ENCODE measurements at places on chromosomes 2 and 18. TPM values are rescaled to one million over a fixed set of nuclear protein-coding genes. Genes with fewer than 3 reads are reported as not detected.

- no peak overlapping the region for H3K4me3 ChIP-seq
- no peaks in the 10 kb centered on the region for H3K27me3 ChIP-seq
- H3K4me1 ChIP-seq, result no peaks in the 10 kb centered on the region
- H3K27ac ChIP-seq, result no peak overlapping the region
- no peak for DNase-seq
- H3K36me3 ChIP-seq, result peaks cover 24% of the 10 kb centered on the region
Measured at GRCh38 chr2:239143858-239144712, 256.7 kb downstream of the HDAC4 start.

- H3K4me1 ChIP-seq, result no peaks in the 10 kb centered on the region
- H3K27ac ChIP-seq, result no peak overlapping the region
- H3K27me3 ChIP-seq, result peaks cover 3% of the 10 kb centered on the region
- no peak for DNase-seq
Measured at GRCh38 chr18:23682045-23682444, 7.2 kb upstream of the LAMA3 start.

DNA sequence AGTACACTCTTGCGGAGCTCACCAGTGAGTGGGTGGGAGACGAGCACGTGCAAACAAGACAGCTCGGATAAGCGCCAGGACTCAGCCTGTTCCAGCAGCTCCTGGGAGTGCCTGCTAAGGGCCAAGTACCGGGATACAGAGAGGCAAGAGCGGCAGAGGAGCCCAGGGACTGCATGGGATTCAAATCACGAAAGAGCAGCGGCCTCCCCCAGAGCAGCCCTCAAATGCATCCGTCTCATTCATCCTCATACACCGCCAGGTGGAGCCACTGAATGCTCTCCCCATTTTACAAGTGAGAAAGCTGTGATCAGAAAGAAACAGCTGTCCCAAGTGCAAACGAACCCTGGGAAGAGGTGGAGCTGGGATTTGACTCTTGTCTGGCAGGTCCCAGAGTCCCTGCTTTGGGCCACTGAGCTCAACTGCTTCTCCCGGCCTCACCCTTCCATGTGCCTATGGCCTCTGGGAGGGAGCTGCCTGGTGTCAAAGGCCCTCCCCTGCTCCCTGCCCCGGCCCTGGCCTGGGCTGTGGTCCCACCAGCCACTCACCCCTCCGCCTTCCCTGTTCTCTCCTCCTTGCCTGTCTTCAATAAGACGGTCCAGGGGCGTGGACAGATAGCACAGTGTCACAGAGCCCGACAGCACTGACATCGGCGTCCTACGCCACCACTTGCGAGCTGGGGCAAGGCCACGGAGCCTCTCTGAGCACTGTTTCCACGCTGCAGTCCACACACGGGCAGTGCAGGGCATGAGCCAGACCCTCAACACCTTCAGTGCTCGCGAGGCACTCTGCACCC is 72.8 kb upstream of the TAF1B start:
- no peak overlapping the region for H3K4me3 ChIP-seq
- DNase-seq, result no peak
- H3K27me3 ChIP-seq, result no peaks in the 10 kb centered on the region
- H3K36me3 ChIP-seq, result no peaks in the 10 kb centered on the region
- peaks cover 15% of the 10 kb centered on the region for H3K4me1 ChIP-seq
- no peak overlapping the region for H3K27ac ChIP-seq

DNA sequence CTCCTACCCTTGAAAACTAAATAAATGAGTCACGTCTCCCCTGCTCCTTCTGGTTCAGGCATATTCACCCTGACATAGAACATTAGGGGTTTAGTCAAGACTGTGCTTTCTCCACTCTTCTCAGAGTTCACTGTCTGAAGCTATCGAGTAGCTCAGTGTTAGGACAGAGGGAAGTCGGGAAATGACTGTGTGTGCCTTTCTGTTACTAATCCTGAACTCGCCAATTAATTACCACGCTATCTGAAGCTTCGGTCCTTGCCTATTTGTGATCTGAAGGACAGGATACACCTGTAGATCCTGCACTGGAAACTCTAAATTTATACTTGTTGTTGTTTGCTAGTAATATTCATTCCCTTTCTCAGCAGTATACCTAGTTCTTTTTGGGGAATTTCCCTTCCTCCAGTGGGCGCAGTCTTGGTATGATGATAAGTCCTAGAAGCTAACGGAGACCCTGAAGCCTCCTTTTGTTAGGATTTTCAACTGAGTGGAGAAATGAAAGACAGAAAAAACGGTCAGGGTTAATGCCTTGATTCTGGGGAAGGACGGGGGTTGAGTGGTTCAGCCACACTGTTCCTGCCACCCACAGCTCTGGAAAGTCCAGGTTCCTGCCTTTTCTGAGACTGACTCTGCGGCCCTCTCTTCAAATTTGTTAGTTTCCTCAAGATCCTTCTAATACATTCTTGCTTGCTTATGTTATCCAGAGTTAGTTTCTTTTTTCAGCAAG is 218.0 kb downstream of the DLGAP1 start:
- H3K27me3 ChIP-seq, result no peaks in the 10 kb centered on the region
- H3K4me3 ChIP-seq, result no peak overlapping the region

- peak overlapping the region; percentile 71 for H3K4me3 ChIP-seq
- H3K4me1 ChIP-seq, result peaks cover 4% of the 10 kb centered on the region
- no peaks in the 10 kb centered on the region for H3K27me3 ChIP-seq
- no peak for DNase-seq
- no peaks in the 10 kb centered on the region for H3K36me3 ChIP-seq
Measured at GRCh38 chr2:189579585-189580186, 900 bp downstream of the SLC40A1 start.

SERPINB4 gene
- total RNA-seq, result not detected

ZNF521 gene
- total RNA-seq, result not detected

Data from CD8-positive, alpha-beta memory T cell (primary cell).